ENCODE measurements at places on chromosomes 6 and 20.

DNA sequence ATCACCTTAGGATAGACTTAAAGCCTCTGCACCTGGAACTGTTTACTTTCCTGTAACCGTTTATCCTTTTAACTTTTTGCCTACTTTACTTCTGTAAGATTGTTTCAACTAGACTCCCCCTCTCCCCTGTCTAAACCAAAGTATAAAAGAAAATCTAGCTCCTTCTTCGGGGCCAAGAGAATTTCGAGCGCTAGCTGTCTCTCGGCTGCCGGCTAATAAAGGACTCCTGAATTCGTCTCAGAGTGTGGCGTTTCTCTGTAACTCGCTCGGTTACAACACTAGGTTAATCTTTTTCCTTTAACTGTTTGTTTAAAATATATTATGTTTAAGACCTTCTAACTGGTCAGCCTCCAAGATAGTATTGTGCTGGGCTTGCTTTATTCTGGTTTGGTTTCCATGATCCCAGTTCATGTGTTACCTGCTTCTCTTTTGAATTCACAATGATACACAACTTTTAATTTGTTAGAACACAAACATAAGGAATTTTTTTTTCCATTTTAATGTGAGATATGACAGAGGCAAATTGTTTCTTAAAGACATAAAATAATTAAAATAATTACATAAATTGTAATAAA is 8.7 kb upstream of the NQO2 start:
- DNase-seq = no peak

- no peak for DNase-seq
Observed at GRCh38 chr20:36872852-36873251, 3.1 kb upstream of the TLDC2 start.

DNA sequence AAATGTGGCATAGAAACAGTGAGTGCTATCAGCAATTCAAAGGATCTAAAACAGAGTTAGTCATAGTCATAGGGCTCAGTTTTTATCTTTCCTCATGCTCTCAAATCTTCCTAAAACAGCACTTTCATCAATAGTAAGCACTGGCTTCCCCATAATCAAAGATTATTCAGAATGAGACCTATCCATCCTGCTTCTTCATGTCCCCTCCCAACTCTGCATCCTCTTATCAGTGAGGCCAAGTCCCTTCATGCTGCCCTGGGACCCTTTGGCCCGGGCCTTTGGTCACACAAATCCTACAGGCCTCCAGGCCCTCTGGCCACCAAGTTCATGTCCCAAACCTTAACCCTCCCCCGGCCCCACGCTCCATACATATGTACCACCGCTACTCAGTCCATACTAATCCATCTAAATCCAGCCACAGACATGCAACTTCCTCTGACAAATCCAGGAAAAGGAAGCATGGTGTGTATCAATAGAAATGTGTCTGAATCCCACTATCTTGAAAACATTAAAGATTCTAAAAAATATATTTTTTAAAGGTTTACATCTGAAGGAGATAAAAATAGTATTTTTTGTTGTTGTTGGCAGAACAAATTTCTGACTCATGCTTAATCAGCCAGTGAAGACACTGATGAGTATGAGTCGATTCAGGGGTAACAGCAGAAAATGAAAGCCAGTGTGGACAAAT is 143.5 kb downstream of the PDE7B start:
- no peak for DNase-seq

GRCh38 chr20:64216036-64216435 is 39.5 kb upstream of the PCMTD2 start:
- DNase-seq = no peak

GRCh38 chr6:75215291-75215690 is 9.4 kb upstream of the COL12A1 start:
- DNase-seq = no peak

- no peak for DNase-seq
Observed at GRCh38 chr6:16049168-16049567, 79.7 kb upstream of the MYLIP start.

DNA sequence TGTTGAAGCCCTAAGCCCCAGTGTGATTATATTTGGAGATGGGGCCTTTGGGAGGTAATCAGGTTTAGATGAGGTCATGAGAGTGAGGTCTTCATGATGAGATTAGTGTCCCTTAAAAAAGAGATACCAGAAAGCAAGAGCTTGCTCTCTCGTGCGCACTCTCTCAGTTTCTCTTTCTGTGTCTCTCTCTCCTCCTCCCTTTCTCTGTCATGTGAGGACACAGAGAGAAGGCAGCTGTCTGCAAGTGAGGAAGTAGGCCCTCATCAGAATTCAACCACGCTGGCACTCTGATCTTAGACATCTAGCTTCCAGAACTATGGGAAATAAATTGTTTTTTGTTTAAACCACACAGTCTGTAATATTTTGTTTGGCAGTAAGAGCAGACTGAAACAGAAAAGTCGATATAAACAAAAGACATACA is 180.5 kb downstream of the IBTK start:
- no peak for DNase-seq

DNA sequence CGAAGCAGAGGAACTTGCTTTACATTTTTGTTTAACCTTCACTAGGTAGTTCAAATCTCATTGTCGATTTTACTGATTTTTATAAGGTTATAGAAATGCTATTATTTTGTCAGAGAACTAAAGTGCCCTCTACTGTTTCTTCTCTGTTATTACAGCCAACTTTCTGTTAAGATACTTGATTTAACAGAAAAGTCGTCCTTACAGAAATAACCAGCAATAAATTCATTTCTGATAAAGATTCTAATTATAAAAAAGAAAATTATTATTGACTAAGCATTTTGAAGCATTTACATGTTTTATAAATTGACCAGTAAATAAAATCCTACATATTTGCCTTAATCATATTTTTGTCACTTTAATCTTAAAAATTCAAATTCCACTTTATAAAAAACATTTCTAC is 60.8 kb downstream of the OGFRL1 start:
- no peak for DNase-seq

GRCh38 chr20:4047614-4048013 is 32.3 kb upstream of the RNF24 start:
- no peak for DNase-seq

- DNase-seq = no peak
Observed at GRCh38 chr6:13419422-13420195, 67.8 kb downstream of the GFOD1 start.

DNA sequence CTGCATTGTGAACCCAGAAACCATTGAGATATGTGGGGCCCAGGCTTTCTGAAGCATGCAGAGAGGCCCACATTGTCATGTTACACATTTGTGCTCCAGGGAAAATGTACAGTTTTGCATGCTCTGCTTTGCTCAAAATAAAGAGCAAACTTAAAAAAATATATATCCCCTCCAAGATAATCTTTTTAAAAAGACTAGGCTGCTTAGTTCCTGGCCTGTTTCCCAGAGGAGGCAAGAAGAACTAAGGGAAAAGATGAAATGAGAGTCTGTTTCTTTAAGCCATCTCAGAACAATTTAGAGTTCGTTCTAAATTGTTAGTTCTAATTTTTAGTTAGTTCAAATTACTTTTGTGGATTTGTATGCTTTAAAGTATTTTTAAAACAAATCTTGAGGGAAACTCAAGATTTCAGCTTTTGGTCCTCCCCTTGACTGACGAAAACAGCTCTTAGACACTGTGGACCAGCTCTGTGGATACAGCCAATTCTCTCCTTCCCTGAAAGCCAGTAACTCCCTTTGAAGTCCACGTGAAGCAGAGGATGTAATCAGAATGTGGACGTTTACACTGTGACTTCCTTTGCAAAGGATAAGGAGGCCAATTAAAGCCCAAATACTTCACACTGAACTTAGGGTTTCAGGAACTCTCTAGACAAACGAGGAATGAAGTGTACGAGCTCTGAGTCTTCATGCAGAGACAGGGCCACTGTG is 84.7 kb downstream of the CD164 start:
- no peak for DNase-seq

GRCh38 chr6:83371423-83371822 is 59.4 kb downstream of the ME1 start:
- no peak for DNase-seq

GRCh38 chr20:20459726-20460125 is 91.8 kb downstream of the INSM1 start:
- no peak for DNase-seq

- DNase-seq = no peak
Observed at GRCh38 chr6:139977887-139978332, 603.5 kb upstream of the CITED2 start.

Data from ecto neural progenitor cell (in vitro differentiated cells).